ENCODE measurements at places on chromosomes 1 and 21. TPM values are rescaled to one million over a fixed set of nuclear protein-coding genes. Genes with fewer than 3 reads are reported as not detected.

GRCh38 chr1:44497422-44498170 is 92.5 kb downstream of the RNF220 start:
- no peak for DNase-seq

- no peak for DNase-seq
Measured at GRCh38 chr1:167071286-167071685, 18.9 kb downstream of the GPA33 start.

Gene IFFO2
- total RNA-seq = 5.4 TPM

Gene TMEM200B
- total RNA-seq = 6.3 TPM

Gene ITLN2
- not detected for total RNA-seq

GRCh38 chr21:18298228-18298627 is 53.6 kb downstream of the CHODL start:
- no peak for DNase-seq

Gene ZBTB8B
- not detected for total RNA-seq

DNA sequence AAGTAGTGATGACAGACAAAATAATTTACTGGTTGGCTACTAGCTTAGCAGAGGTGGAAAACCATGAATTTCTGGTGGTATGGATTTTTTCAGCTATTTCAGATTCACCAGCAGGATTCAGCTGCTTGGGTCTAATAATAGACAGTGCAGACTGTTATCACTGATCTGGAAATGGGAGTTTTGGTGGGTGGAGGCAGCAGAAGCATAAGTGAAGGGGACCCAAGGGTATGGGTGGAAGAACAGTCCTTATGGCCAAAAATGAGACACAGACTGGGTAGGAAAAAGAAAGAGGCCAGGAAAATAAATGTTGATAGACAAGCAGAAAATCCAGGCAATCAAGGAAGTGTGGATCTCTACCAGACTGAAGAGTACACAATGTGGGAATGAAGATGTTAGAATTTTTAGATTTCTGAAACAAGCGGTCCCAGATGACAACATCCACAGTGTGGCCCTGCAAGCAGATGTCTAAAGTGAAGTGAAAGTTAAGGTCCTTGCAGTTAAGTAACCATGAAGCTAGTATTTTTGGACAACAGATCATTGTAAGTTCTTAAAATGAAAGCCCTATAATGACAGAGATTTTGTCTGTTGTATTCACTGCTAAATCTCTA is 24.7 kb downstream of the LYST start:
- no peak for DNase-seq

DNA sequence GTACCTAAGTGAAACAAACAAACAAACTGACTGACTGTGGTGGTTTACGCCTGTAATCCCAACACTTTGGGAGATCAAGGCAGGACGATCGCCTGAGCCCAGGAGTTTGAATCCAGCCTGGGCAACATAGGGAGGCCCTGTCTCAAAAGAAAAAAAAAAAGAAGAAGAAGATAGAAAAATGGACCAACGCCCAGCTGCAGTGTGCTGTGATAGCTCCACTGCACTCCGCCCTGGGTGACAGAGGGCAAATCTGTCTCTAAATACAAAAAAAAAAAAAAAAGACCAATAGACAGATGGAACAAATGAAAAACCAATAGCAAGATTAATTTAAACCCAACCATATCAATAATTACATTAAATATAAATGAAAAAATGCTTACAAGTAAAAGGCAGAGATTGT is 13.9 kb downstream of the AKR7A3 start:
- DNase-seq = peak; percentile 30

- no peak for DNase-seq
Measured at GRCh38 chr21:32991361-32991760, 34.4 kb upstream of the OLIG2 start.

DNA sequence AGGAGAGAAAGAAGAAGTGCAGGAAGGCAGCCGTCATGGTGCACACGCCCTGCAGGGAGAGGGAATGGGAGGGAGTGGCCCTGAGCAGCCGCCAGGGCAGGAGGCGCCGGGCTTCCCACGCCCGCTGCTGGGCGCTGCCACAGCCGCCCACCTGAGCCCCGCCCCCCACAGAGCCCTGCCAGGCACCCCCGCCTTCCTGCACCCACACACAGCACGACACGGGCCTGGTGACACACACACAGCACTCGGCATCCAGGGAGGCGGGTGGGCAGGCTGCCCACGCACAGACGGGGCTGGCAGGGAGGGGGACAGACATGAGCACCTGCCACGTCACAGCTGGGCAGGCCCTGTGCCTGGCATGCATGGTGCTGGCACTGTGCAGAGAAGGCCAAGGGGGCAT is 27.5 kb downstream of the ADGRB2 start:
- peak; percentile 54 for DNase-seq

Gene EIF2D
- 38.4 TPM for total RNA-seq

- no peak for DNase-seq
Measured at GRCh38 chr1:50970931-50971582, 1.0 kb downstream of the CDKN2C start.

Gene PITHD1
- 38.2 TPM for total RNA-seq

All from left colon (tissue), 2 donors.